ENCODE measurements at places on chromosomes 6 and 20.

DNA sequence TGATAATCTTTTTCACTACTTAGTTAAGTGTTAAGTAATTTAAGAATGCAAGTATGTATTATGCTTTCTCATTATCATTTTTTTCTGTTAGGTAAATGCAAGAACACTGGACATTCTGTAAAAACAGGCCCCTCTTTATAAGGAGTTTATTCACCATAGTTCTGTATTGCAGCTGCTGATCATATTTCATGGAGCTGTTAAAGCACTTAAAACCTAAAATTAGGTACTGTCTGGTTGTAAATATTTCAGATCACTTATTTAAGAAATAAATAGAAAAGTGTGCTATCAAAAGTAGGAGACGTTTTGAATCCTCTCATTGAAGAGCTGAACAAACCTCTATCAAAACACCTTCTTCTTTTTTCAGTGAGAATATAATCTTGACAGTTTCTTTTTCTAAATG, 3.9 kb downstream of the EYA4 start:
- DNase-seq, result no peak

DNA sequence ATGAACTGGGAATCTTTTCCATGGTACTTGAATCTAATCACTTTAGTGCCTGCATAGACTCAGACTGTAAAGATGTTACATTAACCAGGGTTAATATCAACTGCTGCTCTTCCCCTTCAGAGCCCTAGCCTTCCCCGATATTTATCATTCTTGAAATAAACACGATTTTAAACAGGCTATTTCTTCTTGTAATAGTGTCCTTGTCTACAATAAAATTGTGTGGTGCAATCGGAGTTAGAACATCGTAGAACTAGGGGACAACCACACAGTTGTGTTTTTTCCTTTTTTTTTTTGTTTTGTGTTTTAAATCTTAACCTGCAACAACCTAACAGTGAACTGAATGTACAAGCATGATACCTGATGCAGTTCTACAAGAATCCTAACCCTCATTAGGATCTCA, 4.5 kb downstream of the GJA1 start:
- no peak for DNase-seq

- no peak for DNase-seq
Observed at GRCh38 chr6:116087437-116088027, 13.1 kb upstream of the NT5DC1 start.

GRCh38 chr6:35018746-35019145, 122.4 kb downstream of the TCP11 start:
- no peak for DNase-seq

DNA sequence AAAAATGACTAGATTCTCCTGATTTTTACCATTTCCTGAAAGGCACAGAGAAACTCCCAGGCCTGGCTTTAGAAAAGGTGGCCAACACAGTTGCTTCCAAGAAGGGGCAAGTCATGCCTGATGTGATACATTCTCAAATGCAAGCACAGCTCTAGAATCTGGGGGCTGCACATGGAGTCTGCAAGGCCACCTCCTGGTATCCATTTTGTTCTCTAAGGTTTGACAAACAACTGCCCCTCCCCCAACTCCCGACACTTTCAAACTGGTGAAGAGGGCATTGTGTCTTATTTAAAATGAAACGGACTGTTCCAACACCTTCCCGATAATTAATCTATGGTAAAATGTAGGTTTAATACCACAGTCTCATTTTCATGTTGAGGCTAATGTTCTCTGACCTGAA, 220.2 kb upstream of the CEP162 start:
- DNase-seq, result no peak

DNA sequence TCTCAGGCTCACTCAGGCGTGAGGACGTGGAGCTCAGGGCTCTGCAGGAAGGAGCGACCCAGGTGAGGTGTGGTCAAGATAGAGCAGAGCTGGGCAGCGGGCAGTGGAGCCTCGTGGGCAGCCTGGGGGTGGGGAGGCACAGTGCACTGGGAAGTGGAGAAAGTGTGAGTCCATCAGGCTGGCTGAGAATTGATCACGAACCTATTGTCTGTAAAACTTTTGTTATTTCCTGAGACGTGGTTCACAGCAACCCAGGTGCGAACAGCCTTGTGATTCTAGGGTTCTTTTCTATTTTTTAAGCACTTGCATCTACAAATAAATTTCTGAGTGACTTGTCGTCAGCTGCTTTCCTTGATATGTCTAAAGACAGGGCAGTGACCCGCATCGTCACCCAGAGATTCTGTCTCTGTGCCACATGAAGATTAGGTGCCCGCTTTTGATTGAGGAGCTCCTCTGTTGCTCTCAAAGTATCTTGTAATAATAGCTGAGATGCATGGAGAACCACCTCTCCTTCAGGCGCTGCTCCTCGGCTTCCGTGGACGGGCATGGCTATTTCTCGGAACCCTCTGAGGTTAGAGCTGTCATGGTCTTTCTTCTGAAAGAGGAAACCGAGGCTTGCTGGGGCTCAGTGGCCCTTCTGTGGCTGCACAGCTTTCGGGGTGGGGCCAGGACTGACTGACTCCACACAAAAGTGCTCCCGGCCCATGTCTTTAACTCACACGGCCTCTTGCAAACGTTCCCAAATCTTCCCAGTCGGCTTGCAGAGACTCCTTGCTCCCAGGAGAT, 662 bp upstream of the CCR6 start:
- DNase-seq, result no peak

- DNase-seq, result no peak
Observed at GRCh38 chr6:163344411-163344810, 70.1 kb upstream of the QKI start.

DNA sequence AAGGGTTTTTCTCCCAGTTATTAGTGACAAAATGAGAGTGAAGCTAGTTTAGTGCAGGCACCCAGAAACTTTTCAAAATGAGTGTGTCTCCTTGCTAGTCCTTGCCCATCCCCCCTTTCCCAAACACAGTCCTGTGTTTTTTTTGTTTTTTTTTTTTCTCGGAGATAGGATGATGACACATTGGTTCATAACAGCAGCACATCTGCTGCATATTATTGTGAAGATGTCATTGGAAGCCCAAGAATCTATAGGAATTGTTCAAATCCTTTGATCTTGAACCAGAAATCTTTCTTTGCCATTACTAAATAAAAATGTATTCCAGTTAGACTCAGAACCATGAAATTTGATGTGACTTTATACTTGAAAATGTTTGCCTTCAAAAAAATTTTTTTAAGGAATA, 162.4 kb downstream of the FRK start:
- DNase-seq, result no peak

GRCh38 chr20:57038608-57039440, 227.6 kb downstream of the BMP7 start:
- no peak for DNase-seq

- no peak for DNase-seq
Observed at GRCh38 chr6:1049900-1050299, 262.0 kb upstream of the FOXQ1 start.

DNA sequence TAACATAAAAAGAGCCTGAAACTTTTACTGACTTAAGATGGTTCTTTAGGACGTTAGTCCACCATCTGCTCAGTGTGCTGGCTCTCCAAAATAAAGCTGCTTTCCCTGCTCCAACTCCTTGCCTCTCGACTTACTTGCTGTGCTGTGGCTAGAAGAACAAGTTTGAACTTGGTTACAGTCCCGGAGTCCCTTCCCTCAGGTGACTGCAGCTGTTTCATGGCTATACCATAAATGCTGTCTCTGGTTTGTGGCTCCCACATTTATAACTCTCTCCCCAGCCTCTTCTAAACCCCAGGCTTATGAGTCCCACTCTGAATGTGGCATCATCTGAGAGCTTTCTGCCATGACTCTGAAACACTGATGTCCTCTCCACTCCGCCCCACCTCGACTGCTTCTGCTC, 306.4 kb upstream of the PRND start:
- no peak for DNase-seq

DNA sequence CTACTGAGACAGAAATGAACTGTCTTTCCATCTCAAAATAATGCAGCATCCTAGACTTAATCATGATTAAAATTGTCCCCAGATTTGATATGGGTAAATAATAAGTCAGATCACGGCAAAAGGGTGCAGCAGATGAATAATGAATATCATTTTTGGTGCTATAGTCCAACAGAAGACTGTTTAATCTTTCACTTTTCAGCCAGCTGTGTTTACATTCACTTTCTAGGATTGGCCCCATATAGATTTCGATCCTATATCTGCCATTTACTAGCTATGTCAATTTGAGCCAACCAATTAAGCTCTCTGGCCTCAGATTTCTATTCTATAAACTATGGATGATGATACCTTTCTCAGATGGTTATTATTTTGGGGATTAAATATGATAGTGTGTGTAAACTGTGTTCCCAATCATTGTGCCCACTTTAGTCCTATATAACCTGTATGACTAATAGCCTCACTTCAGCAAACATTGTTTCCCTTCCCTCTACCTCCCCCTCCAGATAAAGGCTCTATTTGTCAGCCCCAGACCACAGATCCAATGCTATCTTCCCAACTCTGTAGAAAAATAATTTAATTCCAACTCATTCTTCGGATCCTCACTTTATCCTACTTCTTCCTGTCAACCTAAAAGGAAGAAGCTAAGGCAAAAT, 53.6 kb upstream of the NT5E start:
- DNase-seq, result no peak

GRCh38 chr6:32129297-32130088, 595 bp downstream of the FKBPL start:
- DNase-seq, result no peak

DNA sequence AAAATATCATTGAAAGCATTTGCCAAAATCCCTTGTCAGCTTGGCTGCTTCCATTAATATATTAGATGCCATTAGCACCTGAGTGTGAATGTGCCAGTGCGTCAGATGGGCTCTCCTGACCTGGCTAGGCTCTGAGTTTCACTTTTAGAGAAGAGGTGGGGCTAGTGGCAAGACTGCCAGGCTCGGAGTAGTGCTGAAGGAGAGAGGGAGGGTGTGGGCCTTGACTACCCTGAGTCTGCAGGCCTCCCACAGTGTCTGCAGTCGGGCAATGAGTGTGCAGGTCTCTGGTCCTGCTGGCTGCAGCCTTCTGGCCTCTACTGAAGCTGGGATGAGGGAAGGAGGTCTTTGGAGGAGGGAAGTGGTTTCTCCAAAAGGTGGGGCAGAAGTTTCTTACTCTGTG, 34.6 kb upstream of the PNPLA1 start:
- no peak for DNase-seq

- no peak for DNase-seq
Observed at GRCh38 chr6:93307505-93308409, 111.6 kb downstream of the EPHA7 start.

- no peak for DNase-seq
Observed at GRCh38 chr6:3277251-3277650, 18.5 kb downstream of the PSMG4 start.

DNA sequence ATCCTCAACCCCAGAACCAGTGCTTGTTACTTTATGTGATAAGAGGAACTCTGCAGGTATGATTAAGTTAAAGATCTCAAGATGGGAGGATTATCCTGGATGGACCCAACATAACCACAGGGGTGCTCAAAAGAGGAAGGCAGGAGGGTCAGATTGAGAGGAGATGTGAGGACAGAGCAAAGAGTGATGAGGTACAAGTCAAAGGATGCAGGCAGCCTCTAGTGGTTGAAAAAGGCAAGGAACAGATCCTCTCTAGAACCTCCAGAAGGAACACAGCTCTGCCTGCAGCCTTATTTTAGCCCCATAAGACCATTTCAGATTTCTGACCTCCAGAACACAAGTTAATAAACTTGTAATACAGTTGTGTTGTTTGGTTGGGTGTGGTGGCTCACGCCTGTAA, 41.2 kb downstream of the PDSS2 start:
- DNase-seq, result no peak

GRCh38 chr6:35181308-35181932, 32.3 kb upstream of the SCUBE3 start:
- DNase-seq, result no peak

GRCh38 chr6:47655719-47656595, 42.4 kb upstream of the ADGRF4 start:
- no peak for DNase-seq

DNA sequence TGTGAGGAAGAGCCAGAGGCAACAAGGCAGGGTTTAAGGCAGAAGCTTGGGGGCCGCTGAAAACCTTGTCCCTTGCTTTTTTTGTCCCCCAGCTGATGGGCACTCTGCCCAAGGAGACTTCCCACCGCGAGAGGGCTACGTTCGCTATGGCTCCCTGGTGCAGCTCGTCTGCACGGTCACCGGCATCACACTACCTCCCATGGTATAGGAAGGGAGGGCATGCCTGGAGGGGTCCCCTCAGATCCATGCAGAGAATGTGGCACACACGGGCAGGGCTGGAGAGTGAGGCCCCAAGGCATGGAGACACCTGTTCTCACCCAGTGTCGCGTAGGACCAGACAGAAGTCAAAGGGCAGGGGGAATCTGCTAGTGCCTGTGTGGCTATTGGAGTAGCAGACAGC, 5.8 kb upstream of the MATN4 start:
- DNase-seq, result no peak
